Stimulated activated CD4-positive, alpha-beta T cell treated with anti-CD3 and anti-CD28 coated beads, Interleukin-15, amount 100 ng/mL, for 48 hours (primary cell): ENCODE measurements at places on chromosomes 6 and 20.
A peak's percentile ranks its signal among the peaks of the same experiment; 100 is the strongest.

- no peak for DNase-seq
Observed at GRCh38 chr6:45036103-45036502, 292.0 kb upstream of the RUNX2 start.

- DNase-seq: no peak
Observed at GRCh38 chr6:158797331-158798310, 21.5 kb downstream of the EZR start.

GRCh38 chr20:50724851-50725723 is 6.3 kb upstream of the PARD6B start:
- DNase-seq: peak; percentile 77

GRCh38 chr20:45136911-45137310 is 12.6 kb upstream of the WFDC12 start:
- no peak for DNase-seq
